ENCODE measurements at places on chromosomes 12 and 14.
A peak's percentile ranks its signal among the peaks of the same experiment; 100 is the strongest.

- no peak for DNase-seq
Observed at GRCh38 chr12:13437541-13437940, 241.0 kb downstream of the EMP1 start.

GRCh38 chr12:53495903-53496751 is 3.1 kb downstream of the MAP3K12 start:
- DNase-seq, result no peak

DNA sequence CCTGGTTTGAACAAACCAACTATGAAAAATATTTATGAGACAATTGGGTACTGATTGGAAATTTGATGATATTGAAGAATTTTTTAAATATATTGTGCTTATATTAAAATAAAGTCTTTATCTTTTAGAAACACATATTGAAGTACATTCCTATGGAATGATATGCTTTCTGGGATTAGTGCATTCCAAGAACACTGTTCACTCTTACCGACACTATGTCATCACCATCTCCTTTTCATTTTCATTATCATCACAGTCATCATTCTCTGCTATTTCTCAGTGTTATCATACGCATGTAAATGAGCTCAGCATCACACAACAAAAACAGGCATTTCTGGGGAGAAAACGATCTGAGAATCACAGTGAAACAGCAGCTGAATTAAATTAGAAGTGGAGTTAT is 513.3 kb upstream of the CCDC196 start:
- no peak for DNase-seq

- no peak for DNase-seq
Observed at GRCh38 chr12:69417741-69418167, 52.4 kb upstream of the FRS2 start.

DNA sequence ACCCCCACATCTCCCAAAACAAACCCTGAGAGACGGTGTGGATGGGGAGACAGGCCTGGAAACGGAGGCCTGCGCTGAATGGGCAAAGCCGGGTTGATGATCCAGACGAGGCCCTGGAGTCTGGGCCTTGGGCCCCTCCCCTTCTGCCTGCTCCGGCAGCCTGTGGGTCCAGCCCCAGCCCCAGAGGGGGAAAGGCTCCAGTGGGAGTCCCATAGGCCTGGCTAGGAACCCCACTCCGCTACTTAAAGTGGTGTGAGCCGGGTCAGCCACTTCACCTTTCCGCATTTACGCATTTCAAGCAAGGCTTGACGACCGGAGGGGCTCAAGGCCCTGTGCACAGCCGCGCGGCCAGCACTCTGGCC is 695 bp upstream of the TNFAIP2 start:
- DNase-seq, result no peak

GRCh38 chr12:120257041-120257821 is 8.3 kb downstream of the PXN start:
- DNase-seq, result no peak

DNA sequence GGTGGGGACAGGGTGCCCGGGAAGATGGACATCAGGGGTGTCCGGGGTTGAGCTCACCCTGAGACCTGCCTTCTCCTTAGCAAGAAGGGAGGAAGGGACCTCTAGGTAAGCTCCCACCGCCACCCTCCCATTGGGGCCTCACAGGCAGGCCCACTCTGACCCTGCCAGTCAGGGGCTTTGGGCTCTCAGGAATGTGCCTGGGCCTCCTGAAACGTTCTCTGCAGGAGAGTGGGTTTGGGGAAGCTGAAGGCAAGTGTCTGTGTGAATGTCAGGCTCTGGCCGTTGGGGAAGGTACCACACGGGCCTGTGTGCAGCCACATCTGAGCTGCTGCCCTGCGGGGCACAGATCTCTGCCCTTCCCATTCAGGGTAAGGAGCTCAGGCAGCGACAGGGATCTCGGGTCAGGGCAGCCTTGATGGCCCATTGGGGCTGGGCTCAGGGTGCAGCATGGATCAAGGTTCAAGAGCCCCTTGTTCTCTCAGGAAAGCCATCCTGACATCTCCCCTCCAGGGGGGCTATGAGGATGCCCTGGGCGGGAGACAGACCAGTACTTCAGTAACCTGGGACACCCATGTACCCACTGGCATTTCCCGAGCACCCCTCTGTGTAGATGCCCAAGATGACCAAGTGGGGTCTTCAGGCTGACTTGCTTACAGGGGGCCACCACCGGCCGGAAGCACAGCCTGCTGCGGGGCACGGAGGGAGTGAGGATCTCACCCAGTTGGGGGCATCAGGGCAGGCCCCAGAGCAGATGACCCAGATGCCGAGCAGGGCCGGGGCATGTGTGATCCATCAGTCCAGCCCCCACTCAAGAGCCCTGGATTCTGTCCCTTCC is 29.7 kb downstream of the FAM222A start:
- peak; percentile 37 for DNase-seq

- no peak for DNase-seq
Observed at GRCh38 chr12:24561411-24561871, 387.5 kb downstream of the BCAT1 start.

GRCh38 chr12:78050790-78051189 is 220.1 kb downstream of the NAV3 start:
- DNase-seq, result no peak

DNA sequence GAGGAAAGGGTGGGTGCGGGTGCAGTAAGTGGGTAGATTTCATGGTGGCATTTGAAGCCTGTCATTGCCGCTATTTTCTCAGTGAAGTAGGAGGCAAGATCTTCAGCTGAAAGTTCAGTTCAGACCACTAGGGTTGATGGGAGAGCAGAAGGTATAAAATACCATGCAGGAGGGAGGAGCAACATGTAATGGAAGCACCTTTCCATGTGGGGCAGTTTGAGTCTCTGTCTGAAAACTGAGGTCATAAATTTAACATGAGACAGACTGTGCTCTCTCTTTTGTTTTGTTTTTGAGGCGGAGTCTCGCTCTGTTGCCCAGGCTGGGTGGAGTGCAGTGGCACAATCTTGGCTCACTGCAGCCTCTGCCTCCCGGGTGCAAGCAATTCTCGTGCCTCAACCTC is 22.7 kb downstream of the LRRC74A start:
- no peak for DNase-seq

DNA sequence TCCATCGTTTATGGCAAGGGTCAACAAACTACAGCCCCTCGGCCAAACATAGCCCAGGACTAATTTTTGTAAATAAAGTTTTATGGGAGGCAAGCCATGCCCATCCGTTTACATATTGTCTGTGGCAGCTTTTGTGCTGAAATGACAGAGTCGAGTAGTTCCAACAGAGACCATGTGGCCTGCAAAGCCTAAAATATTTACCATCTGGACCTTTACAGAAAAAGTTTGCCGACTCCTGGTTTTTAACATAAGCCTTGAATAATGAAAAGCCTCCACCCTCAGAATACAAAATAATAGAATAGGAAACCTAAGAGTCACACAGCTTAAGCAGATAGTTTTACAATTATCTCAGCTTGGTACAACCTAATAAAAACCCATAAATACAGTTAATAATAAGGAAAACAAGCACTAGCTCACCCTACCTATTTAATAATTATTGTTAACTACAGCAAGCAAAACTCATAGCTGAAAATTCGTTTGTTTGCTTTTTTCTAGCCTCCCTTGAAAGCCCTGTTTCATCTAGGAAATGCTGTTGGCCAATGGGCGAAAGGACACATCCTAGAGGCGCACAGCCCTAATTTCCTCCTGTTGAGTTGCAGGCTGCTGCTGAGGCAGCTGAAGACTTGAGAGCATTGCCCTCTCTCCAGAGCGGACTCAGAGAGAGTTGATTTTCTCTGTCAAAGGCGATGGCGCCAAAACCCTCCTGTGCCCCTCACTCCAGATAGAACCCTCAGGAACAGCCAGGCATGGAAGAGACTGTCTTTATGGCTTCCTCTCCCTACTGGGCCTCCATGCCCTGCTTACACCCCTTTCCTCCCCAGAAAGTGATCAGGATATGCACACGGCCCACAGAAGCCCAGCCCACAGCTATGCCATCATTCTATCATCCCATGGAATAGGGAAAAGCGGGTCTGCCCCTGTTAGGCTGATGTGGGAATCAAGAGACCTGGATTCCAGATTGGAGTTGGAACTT is 107.2 kb downstream of the DPF3 start:
- DNase-seq, result no peak

GRCh38 chr14:88775532-88775931 is 17.2 kb downstream of the EML5 start:
- DNase-seq, result no peak

DNA sequence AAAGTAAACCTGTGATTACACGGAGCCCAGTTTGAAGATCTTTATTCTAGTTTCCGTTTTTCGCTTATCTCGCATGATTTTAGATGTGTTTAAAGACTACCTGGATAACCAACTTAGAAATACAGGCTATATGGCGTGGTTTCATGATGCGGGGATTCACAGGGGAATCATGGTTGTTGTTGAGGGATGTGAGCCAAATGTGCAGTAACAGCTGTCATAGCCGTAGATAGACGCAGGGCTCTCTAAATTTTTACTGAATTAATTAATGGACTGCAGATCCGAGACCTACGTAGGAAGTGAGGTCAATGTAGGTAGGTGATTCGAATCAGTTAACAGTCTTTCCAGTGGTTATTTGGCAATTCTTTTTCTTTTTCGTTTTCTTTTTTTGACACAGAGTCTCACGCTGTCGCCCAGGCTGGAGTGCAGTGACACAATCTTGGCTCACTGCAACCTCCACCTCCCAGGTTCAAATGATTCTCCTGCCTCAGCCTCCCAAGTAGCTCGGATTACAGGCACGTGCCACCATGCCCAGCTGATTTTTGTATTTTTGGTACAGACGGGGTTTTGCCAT is 144.9 kb upstream of the AMIGO2 start:
- DNase-seq, result no peak

- no peak for DNase-seq
Observed at GRCh38 chr12:52581066-52581465, 7.4 kb upstream of the KRT74 start.

GRCh38 chr12:1559676-1560091 is 34.7 kb downstream of the FBXL14 start:
- peak; percentile 13 for DNase-seq

- DNase-seq, result no peak
Observed at GRCh38 chr12:121762269-121762668, 31.2 kb downstream of the RHOF start.

GRCh38 chr12:112595410-112595809 is 176.7 kb downstream of the PTPN11 start:
- no peak for DNase-seq

GRCh38 chr12:89470741-89471509 is 53.7 kb downstream of the GALNT4 start:
- DNase-seq, result no peak

DNA sequence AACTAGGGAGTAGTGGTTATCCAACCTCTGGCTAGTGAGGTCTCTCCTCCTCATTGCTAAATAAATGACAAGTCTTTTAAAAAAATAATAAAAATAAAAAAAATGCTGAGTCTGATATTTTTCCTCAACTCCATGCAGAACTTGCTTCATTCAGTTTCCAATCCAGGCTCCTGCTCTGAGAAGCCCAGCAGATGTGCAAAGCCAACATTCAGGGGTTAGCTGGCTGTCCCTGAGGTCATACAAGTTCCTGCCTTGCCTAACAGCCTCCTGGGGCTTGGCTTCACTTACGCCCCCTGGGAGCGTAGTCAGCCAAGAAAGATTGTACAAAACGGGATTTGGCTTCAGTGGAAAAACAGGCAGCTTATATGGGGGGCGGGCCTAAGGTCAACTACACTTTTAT is 23.3 kb downstream of the RTRAF start:
- DNase-seq, result no peak

DNA sequence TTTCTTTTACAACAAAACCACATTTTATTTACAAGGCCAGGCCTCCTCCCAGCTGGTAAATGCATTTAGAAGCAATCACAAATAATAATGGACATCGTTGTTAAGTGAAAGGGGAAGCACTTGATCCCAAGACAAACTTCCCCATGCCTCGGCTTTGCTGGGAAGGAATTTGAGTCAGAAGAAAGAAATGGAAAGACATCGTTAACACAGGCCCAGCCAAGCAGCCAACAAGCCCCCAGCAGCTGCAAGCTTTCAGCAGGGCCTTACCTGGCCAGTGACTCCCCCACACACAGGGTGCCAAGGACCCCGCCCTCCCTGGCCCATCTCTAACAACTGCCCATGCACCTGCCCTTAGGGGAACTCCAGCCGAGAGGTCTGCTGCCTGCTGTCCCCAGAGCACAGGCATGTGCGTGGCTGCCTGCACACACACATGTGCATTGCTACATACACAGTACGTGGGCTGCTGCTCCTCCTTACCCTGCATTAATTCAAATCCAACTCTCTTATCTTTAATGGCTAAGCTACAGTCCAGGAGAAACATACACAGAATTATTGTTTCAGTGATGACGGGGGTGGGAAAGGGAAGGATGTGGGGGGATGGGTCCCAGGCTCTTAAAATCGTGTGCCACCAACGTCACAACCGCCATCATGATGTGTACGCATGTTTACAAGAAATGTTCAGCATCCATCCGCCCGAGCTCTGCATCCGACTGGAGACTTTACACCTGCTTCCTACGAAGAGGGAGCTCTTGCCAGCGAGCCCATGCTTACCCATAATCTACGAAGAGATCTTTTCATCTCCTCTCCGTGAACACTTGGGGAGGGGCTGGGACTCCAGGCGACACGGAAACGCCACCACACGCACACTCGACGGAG is 9.8 kb downstream of the BCL11B start:
- peak; percentile 89 for DNase-seq

GRCh38 chr12:101021911-101022388 is 188.1 kb downstream of the SLC5A8 start:
- DNase-seq, result no peak

- DNase-seq, result no peak
Observed at GRCh38 chr12:54522243-54522642, 24.7 kb downstream of the NCKAP1L start.

DNA sequence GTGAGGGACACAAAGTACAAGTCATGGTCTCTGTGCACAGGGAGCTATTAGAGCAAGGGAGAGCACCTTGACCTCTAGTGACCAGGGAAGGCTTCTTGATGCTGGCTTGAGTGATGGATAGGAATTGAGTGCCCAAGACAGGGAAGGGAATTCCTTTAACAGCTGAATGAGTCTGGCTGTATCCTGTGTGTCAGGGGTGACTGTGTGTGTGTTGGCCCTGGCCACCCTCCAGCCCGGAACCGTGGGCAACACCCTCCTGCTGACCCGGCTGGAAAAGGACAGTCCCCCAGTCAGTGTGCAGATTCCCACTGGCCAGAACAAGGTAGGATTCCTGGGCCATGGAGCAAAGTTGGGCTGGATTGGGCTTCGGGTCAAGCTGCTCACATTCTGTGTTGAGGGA is 5.5 kb upstream of the PFDN5 start:
- no peak for DNase-seq

DNA sequence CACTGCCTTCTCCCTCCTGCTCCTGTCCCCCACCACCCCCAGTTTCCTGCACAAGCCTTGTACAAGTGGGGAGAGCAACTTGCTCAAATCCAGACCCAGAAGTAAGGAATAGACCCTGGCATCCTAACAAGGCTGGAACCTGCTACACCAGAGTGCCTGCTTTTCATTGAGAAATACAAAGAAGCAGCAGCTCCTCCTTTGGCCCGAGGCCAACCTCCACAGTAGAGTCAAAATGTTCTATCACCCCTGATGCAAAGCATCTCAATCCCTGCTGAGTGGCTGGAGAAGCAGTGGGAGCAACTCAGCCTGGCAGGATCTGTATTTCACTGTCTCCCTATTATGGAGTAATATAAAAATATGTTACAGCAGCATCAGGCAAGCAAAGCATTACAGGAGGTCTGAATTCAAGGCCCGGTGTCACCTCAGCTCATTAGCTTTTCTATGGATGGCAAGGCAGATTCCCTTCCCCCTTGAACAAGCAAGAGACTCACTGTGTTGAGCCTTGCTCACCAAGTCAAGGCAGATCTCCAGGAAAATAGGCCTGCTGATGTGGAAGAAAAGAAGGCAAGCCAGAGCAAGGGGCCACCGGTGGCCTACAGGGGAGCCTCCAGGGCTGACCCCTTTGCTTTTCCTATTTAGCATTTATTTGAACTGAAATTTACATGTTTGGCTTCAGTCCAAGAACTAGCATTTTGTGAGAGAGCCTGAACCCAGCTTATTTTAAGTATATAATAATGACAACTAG is 186.3 kb upstream of the EGLN3 start:
- DNase-seq, result no peak

Data from activated effector memory CD4-positive, alpha-beta T cell treated with anti-CD3 and anti-CD28 coated beads, Interleukin-2, amount 50 U/mL, for 16 hours (primary cell).